ENCODE measurements at places on chromosomes 1 and 21. TPM values are rescaled to one million over a fixed set of nuclear protein-coding genes. Genes with fewer than 3 reads are reported as not detected.

The TRAF3IP3 gene
- not detected for total RNA-seq

The AMY1A gene
- total RNA-seq: not detected

The ZNF678 gene
- 25.3 TPM for total RNA-seq

The TRIM46 gene
- total RNA-seq: 16.5 TPM

The LHX8 gene
- total RNA-seq: not detected

The TDRD10 gene
- 0.31 TPM for total RNA-seq

The PRMT2 gene
- 53.4 TPM for total RNA-seq

The AKR7A3 gene
- 0.81 TPM for total RNA-seq

The SLAMF7 gene
- not detected for total RNA-seq

The ZNF672 gene
- total RNA-seq: 28.5 TPM

The AADACL3 gene
- 0.35 TPM for total RNA-seq

The AMIGO1 gene
- total RNA-seq: 3.6 TPM

The CFAP74 gene
- 0.28 TPM for total RNA-seq

The DPT gene
- total RNA-seq: not detected

The ADGRL4 gene
- total RNA-seq: 0.63 TPM

The MMEL1 gene
- 0.59 TPM for total RNA-seq

The EDN2 gene
- 0.22 TPM for total RNA-seq

The PHC2 gene
- 9.4 TPM for total RNA-seq

The ANKRD35 gene
- total RNA-seq: 0.18 TPM

The FAM72A gene
- total RNA-seq: 10.5 TPM

The SYDE2 gene
- total RNA-seq: 12.1 TPM

Measured in H9 (cell line).